ENCODE measurements at places on chromosomes 3 and 15.

DNA sequence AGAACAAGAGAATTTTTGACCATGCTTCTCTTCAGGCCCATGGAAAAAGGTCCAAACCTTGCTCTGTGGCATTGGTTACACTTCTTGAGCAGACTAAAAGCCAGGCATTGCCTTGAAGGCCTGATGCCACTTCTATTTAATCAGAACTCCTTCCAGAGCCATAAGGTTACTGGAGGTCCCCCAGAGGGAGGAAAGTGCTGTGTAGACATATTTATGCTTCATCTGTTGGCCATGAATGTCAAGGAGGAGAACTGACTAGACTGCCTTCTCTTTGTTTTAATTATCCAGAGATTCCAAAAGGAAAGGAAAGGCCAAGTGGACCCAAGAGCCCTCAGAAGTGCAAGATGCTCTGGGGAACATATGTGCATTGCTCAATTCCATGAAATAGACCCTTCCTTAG, 292.6 kb upstream of the NR2E3 start:
- no peak for DNase-seq

GRCh38 chr3:188439080-188439479, 285.1 kb downstream of the LPP start:
- DNase-seq: no peak

GRCh38 chr15:66933932-66934867, 131.2 kb upstream of the SMAD3 start:
- no peak for DNase-seq

GRCh38 chr3:110512961-110513360, 558.7 kb upstream of the NECTIN3 start:
- no peak for DNase-seq

- DNase-seq: no peak
Observed at GRCh38 chr3:12695112-12695511, 31.2 kb upstream of the RAF1 start.

DNA sequence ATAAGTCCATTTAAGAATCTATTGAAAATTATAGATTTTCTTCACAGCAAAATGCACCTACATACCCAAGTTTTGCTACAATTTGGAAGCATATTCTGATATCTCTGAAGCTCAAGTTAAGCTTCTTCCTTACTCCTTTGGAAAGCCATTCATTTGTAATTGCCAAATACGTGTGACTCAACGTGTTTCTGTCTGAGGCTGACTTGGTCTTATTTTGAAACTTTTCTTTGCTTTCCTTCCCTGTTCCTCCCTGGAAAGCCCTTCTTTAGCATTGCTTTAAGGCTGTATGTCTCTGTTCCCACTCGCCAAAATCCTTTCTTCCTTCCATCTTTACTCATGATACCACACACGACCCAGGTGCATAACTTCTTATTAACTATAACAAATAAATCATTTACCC, 232.0 kb downstream of the ZBBX start:
- no peak for DNase-seq

DNA sequence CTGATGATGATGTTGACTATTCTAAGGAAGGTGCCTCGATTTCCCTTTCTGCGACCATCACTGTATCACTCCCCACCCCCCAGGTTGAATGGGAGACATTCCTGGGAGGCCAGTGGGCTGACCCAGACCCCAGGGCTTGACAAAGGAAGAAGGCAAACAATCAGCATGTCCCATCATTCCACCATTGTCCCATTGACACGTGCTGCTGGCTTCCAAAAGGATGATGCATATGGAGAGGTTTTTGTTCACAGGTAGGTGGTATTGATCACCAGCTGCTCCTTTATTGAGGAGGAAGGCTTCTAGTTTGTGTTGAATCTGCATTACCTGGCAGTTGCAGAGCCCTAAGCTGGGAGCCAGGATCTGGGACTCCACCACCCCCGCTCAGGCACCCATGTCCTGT, 30.4 kb downstream of the RASGRF1 start:
- DNase-seq: no peak

GRCh38 chr3:164732166-164732565, 346.1 kb downstream of the SI start:
- no peak for DNase-seq

DNA sequence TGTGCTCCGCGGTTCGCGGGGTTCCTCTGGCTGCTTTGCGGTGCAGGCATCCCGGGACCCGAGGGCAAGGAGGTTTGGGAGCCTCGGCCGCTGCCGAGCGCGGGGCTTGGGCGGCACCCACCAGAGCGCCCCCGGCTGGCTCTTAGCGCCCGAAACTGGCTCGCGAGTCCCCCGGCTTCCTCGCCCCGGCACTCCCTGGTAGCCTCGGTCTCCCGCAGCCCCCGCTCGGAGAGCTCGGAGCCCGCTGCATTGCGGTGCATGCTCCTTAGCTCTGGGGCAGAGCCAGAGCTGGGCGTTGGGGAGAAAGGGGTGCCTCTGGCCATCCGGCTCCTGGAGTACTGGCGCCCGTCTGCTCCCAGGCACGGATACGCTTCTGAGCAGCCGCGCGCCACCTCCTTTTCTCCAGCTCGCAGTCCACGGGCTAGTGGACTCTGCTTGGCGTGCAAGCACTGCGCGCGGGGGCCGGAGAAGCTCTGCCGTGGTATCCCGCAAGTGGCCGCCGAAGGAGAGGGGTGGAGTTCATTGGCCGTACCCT, 753 bp downstream of the EPHB1 start:
- peak; percentile 3 for DNase-seq

GRCh38 chr3:155744626-155745324, at the start of gene PLCH1:
PLCH1 (minus strand) TSS chr3:155745071; CDS start chr3:155704224, 40,847 bp downstream.
- DNase-seq: peak; percentile 29

- no peak for DNase-seq
Observed at GRCh38 chr3:33044676-33045075, 52.3 kb downstream of the GLB1 start.

- no peak for DNase-seq
Observed at GRCh38 chr3:54967731-54968161, 39.9 kb upstream of the LRTM1 start.

DNA sequence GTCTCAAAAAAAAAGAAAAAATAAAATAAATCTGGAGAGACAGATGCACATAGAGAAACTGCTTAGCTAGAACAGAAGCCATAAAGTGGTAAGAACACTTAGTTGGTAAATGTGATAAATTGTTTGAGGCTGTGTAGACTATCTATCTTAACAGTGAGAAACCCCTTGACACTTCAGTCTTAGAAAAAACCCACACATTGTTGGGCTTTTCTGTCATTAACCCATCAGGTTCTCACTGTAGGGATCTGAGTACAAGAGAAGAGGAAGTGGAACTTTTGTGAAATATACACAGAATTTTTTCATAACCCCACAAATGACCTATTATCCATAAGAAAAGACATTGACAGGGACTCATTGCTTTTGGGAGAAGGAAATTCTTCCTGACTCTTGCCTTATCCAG, 24.4 kb downstream of the TP63 start:
- no peak for DNase-seq

GRCh38 chr3:10432931-10433330, 72.5 kb downstream of the ATP2B2 start:
- no peak for DNase-seq

DNA sequence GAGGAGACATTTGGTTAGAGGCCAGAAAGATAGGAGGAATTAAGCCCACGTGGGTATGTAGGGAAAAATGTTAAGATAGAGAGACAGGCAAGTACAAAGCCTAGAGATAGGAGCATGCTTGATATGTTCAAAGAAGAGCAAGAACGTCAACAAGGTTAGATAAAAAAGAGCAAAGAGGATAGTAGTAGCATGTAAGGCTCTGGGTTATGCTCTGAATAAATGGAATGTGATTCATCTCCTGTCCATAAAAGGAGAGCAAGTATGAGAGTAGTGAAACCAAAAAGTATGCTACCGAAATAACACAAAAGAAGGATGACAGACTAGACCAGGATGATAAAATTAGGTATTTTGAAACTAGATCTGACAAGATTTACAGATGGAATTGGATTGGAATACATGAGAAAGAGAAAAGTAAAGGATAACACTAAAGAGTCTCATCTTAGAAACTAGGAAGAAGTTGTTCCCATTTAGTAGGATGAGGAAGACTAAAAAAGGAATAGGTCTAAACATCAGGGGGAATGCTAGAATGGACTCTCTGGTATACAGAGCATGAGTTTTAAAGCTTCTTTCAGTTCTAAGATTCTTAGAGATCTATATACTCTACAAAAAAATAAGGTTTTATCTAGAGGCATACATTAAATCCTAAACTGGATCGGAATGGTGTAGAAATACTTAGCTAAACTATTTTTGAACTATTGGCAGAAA, 59.1 kb downstream of the TRPM7 start:
- DNase-seq: no peak

DNA sequence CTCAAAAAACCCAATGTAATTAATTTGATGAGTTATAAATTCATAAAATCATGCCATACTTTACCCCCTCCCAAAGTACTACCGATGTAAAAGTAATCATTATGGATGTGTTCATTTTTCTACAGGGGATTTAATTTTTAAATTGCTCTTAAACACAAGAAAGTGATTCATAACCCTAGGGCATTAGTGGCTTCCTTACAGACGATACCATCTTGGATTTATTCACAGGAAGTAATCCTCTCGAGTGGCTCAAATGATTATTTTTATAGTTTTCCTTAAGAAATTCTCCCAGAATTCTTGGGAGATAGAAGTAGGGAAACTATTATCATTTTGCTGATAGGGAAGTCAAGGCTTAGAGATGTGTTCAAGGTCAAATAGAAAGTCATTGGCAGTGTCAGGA, 80.9 kb downstream of the PEX5L start:
- DNase-seq: no peak

- no peak for DNase-seq
Observed at GRCh38 chr15:31590609-31591008, 264.0 kb downstream of the KLF13 start.

GRCh38 chr15:92205255-92205739, 188.4 kb upstream of the ST8SIA2 start:
- DNase-seq: no peak

DNA sequence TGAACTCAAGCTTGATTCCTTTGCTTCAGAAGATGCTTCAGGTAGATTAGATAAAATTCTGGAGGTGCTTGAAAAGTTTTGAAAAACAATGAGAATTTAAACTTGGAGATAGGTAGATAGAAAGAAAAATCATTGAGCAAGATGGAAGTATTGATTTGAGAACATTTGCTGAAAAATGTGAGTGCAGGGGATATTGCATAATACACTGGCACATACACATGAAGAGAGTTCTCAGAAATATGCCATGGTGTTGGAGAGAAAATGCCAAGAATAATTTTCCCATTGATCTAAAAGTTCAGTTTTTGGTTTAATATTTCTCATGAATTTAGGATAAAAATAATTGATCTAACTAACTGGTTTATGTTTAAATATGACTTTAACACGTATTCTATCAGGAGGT, 107.2 kb upstream of the GBE1 start:
- DNase-seq: no peak

DNA sequence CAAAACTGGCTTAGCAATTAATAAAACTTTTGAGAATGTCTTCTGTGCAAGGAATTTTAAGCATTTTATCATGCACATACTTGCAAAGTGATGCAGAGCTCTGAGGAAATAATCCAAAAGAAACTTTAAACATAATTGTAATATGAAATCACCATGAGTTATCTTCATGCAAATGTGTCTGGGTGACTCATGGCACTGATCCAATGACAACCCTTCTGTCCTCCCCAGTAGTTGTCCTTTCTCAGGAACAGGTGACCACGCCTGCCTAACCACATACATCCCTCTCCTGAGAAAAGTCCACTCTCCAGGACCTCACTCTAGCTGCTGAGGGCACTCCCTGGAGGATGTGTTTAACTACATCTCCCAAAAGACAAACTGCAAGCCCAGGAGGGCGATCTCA, 530.6 kb upstream of the IL12A start:
- no peak for DNase-seq

DNA sequence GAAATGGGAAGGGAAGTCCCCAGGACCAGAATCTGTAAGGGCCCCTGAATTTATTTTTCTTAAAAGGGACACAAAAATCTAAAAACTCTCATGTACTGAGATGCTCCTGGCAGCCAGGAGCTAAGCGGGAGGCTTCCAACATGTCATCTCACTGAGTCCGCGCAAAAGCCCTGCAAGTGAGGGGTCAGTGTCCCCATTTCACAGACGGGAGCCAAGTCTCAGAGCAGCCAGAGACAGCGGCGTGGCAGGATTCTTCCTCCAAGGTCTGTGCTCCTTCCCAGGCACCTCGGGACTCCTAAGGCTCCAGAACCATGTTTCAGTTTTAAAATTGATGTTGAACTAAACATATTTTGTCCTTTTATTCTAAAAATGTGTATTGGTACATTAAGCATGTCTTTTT, 114.8 kb downstream of the ADCY5 start:
- no peak for DNase-seq

DNA sequence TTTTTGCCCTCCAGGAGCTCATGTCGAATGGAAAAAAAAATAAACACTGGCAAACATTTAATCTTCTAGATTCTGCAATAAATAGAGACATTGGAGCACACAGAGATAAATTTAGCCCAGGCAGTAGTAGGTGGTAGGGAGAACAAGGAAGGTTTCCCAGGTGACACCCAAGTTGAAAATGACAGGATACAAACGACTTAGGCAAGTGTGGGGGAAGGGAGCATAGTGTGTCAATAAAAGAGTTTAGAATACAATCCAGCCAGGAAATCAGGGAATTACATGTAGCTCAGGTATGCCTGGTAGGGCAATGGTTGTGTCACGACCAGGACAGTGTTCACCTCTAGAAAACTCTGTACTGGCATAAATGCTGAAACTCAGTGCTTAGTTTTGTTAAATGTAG, 364.6 kb upstream of the AGTR1 start:
- no peak for DNase-seq

GRCh38 chr3:109772520-109772919, 435.2 kb upstream of the DPPA4 start:
- no peak for DNase-seq

- no peak for DNase-seq
Observed at GRCh38 chr3:153103406-153103945, 58.5 kb upstream of the RAP2B start.

DNA sequence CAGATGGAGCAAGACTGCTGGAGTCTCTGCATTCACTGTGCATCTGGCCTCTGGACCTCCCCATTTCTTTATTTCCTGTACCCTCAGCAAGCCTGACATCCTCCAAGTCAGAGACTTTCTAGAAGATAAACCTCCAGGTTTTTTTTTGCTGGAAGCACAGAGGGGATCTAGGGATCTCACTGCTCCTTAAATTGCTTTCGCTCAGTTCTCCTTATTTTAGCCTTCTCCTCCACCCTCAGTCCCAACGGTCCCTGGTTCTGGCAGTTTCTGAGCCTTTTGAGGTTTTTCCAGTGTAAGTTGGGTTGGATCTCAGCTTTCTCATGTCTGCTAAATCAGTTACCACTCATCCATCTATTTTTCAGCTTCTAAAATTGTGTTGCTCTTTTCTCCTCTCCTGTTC, 22.7 kb upstream of the CHD2 start:
- DNase-seq: no peak

GRCh38 chr3:126289096-126289495, 68.1 kb downstream of the KLF15 start:
- no peak for DNase-seq

GRCh38 chr3:33372218-33373081, 67.8 kb downstream of the UBP1 start:
- DNase-seq: no peak
